Erythroblast (primary cell): ENCODE measurements at places on chromosomes 3 and 15.

DNA sequence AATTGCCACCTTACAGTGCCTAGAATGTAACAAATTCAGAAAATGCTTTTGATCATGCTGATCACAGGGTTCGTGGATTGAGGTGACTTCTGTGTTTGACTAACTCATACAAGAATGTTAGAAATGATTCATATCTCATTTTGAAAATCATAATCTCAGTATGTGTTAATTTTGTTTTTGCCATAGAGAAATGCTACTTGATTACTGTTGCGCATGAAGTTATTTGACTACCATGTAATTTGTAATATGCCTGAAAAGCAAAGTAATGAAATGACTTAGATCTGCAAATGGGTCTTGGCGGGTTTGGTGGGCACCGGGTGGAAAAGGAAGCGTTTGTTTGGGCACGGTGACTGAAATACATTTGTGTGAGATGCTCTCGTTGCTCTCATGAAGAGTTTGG lies 173.6 kb upstream of the BHLHE40 start:
- DNase-seq: no peak

DNA sequence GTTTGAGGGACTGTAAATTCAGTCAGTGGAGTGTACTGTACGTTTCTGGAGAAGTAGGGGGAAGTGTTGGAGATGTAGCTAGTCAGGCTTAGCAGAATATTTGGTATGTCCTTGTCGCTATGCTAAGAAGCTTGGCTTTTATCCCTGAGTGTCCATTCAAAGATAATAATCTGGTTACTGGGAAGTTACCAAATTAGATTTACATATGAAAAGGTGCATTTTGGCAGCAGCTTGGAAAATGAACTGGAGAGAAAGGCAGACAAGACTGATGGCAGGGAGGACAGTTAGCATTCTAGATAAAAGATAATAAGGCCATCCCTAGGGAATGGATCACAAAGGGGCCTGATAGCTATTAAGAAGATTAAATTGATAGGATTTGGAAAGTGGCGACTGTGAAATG lies 58.7 kb downstream of the P2RY1 start:
- DNase-seq: no peak

DNA sequence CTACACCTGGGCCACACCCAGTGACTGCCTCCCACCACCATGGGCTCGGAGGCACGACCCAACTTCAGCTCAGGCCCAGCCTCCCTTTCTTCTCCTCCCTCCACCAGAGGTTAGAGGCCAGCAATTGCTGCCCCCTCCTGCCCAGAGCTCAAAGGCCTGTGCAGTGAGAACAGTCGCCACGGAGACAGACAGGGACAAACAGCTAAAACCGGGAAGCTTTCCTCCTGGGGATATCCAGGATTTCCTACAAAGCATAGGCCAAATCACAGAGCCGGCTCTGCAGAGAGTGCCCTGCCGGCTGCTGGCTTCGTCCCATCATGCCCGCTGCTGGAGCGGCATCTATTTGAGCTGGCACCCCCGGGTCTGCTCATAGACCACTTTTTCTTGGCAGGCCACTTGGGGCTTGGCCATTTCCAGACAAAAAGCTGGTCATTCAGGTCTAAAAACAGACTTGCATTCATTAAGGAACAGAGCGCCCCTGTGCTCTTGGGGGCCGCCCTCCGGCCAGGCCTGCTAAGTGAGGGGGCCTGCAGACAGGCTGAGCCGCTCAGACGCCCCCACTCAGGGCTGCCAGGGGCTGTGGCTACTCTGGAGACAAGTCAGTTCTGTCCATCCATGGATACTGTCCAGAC lies 17.5 kb downstream of the GRAMD2A start:
- no peak for DNase-seq

GRCh38 chr3:8328967-8329366 lies 172.7 kb upstream of the LMCD1 start:
- DNase-seq: no peak

DNA sequence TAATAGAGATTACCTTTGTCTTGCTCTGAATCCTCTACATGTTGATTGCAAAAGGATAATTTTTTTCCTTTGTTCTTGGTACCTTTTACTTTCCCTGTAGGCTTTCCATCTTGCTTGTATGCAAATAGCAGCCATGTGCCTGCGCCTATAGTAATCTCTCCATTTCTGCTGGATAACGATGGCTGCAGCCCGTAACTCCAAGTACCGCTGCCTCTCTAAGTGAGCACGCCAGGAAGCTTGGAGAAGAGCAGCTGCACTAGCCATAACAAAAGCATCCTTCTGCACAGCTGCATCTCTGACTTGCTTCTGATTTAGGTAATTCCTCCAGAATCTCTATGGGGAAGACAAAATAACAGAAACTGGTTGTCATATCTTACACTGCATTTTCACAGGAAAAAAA lies 89.3 kb downstream of the NR2E3 start:
- DNase-seq: no peak

DNA sequence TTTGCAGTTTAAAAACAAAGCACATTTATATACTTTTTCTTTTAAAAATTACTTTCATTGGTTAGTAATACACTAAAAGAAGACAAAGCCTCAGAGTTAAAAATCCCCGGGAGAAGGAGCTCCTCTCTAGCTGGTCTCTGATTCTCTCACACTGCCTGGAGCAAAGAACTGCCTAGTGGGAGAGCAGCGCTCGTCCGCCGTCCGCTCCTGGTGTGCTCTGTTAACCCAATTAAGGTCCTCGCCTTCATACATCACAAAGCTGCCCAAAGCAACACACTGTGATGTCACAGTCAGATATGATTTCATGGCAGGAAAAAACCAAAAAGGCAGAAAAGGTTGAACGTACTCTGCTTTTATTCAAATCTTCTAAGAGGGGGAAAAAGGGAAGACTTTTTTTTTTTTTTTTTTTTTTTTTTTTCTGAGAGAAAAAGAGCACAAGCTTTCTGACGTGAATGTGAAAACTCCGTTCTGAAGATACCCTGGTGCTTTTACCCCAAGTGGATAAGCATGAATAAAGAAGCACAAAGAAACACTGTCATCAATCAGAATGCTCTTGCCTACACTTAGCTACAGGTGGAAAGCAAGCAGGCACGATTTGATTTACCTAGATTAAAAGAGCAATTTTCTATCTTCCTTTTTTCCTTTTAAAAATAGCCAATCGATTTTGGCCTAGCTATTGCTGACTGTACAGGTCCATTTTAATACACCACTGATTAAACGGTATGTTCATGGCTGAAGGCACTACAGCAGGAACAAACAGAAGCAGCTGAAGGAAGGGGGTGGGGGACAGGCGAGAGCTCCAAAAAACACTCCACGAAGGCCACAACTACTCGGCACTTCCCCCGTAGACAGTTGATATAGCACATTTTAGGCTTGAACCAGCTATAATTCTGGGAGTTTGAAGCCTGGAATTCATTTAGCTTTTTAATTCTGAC lies 115.2 kb downstream of the TIGIT start:
- no peak for DNase-seq
